Thyroid gland (tissue), 4 donors: ENCODE measurements at places on chromosomes 3 and 15. TPM values are rescaled to one million over a fixed set of nuclear protein-coding genes. Genes with fewer than 3 reads are reported as not detected.

DUOXA2 gene
- total RNA-seq = 32.5 TPM

GASK1A gene
- 9.1 TPM for total RNA-seq

FAM43A gene
- total RNA-seq = 16.8 TPM

FBXO40 gene
- total RNA-seq = not detected

LOXL1 gene
- 13.8 TPM for total RNA-seq

CTXN2 gene
- not detected for total RNA-seq

SPTBN5 gene
- 2.5 TPM for total RNA-seq

TPRG1 gene
- 9.2 TPM for total RNA-seq

HIGD2B gene
- not detected for total RNA-seq

EIF1B gene
- total RNA-seq = 27.2 TPM

INKA1 gene
- 3.1 TPM for total RNA-seq

DLL4 gene
- 6.8 TPM for total RNA-seq

PRICKLE2 gene
- 28.8 TPM for total RNA-seq

GRCh38 chr3:188916934-188917401, 254.8 kb upstream of the TPRG1 start:
- H3K4me1 ChIP-seq = no peaks in the 10 kb centered on the region
- H3K27me3 ChIP-seq = no peaks in the 10 kb centered on the region
- H3K4me3 ChIP-seq = no peak overlapping the region
- no peak for DNase-seq
- no peak overlapping the region for H3K27ac ChIP-seq

- no peak overlapping the region for H3K27ac ChIP-seq
- no peak overlapping the region for H3K4me3 ChIP-seq
- H3K36me3 ChIP-seq = no peaks in the 10 kb centered on the region
- no peaks in the 10 kb centered on the region for H3K27me3 ChIP-seq
- DNase-seq = no peak
These were observed 28.9 kb upstream of the RASGRP1 start for GRCh38 chr15:38593524-38593923.

GRCh38 chr3:128468791-128469527, 2.3 kb upstream of the DNAJB8 start:
- H3K36me3 ChIP-seq = no peaks in the 10 kb centered on the region
- H3K4me1 ChIP-seq = no peaks in the 10 kb centered on the region
- no peak overlapping the region for H3K4me3 ChIP-seq
- DNase-seq = no peak
- H3K27ac ChIP-seq = no peak overlapping the region

DNA sequence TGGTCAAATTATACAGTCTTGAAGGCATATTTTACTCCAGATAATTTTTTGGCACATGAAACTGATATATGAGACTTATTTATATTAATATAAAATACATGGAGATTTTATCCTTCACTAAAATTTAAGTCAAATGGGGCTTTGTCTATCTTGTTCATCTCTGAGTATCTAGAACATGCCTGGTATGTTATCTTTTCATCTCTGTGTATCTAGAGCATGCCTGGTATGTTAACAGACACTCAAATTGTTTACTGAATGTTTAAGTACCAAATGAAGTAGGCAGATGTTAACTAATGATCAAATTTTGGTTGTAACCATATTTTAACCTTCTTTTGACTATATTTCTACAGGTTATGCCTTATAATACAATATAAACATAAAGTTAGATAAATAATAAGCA, 7.7 kb downstream of the GTF2A2 start:
- H3K4me3 ChIP-seq = no peak overlapping the region
- no peaks in the 10 kb centered on the region for H3K4me1 ChIP-seq
- no peaks in the 10 kb centered on the region for H3K27me3 ChIP-seq
- peaks cover 14% of the 10 kb centered on the region for H3K36me3 ChIP-seq
- H3K27ac ChIP-seq = no peak overlapping the region

- H3K27ac ChIP-seq = no peak overlapping the region
- no peaks in the 10 kb centered on the region for H3K27me3 ChIP-seq
- no peak overlapping the region for H3K4me3 ChIP-seq
- no peaks in the 10 kb centered on the region for H3K4me1 ChIP-seq
These were observed 28.7 kb upstream of the COL6A6 start for GRCh38 chr3:130488288-130488687.

- H3K4me3 ChIP-seq = peak overlapping the region; percentile 78
- H3K27me3 ChIP-seq = no peaks in the 10 kb centered on the region
- H3K27ac ChIP-seq = peak overlapping the region; percentile 12
- peaks cover 22% of the 10 kb centered on the region for H3K4me1 ChIP-seq
- peak; percentile 33 for DNase-seq
These were observed 504 bp downstream of the ABHD2 start for GRCh38 chr15:89088605-89089315.

DNA sequence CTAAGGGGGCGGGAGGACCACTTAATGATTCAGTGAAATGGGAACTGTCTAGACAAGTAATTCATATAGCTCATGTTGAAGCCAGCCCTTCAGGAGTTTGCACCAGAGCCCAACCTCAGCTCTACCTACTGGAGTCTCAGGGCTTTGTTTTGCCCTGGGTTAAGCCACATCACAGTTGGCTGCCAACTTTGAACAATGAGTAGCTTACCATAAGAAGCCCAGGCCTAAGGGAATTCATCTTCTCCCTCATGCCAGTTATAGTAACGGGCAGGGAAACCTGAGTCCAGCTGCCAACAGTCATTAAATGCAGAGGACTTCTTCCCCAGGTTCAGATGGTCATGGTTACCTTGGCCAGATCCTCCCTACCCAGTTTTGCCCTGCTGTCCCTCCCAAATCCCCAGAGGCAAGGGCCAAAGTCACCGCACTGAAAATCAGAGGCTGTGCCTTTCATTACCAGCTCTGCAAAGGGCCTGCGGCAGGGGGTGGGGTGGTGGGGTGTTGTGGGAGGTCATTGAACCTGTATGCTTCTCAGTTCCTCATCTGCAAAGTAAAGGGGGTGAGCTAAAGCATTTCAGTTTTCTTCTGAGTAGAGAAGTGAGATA, 302.2 kb upstream of the NR2E3 start:
- H3K27ac ChIP-seq = no peak overlapping the region
- H3K4me3 ChIP-seq = no peak overlapping the region
- H3K36me3 ChIP-seq = no peaks in the 10 kb centered on the region

GRCh38 chr15:61205346-61205921, 23.7 kb downstream of the RORA start:
- peaks cover 18% of the 10 kb centered on the region for H3K4me1 ChIP-seq
- H3K4me3 ChIP-seq = no peak overlapping the region
- peak; percentile 44 for DNase-seq
- no peaks in the 10 kb centered on the region for H3K27me3 ChIP-seq
- H3K36me3 ChIP-seq = no peaks in the 10 kb centered on the region
- H3K27ac ChIP-seq = peak overlapping the region; percentile 38

DNA sequence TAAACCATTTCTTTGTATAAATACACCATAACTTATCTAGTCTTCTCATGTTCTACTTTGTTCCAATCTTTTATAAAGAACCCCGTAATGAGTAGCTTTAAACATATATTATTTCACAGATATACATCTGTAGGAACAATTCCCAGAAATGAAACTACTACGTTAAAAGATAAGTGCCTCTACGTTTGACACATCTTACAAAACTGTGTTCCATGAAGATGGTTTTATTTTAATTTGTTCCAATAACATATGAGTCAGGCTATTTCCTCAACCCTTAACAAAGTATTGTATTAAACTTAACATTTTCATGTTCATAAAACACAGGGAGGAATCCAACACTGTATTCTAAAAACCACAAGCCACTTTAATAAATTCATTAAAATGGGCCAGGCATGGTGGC, 52.9 kb downstream of the TRPM7 start:
- peaks cover 33% of the 10 kb centered on the region for H3K36me3 ChIP-seq
- H3K27me3 ChIP-seq = no peaks in the 10 kb centered on the region
- no peak overlapping the region for H3K4me3 ChIP-seq
- DNase-seq = no peak

- no peak overlapping the region for H3K27ac ChIP-seq
- H3K4me3 ChIP-seq = no peak overlapping the region
- H3K36me3 ChIP-seq = no peaks in the 10 kb centered on the region
- no peak for DNase-seq
- no peaks in the 10 kb centered on the region for H3K4me1 ChIP-seq
- H3K27me3 ChIP-seq = no peaks in the 10 kb centered on the region
These were observed 21.3 kb upstream of the RFTN1 start for GRCh38 chr3:16534640-16535262.

DNA sequence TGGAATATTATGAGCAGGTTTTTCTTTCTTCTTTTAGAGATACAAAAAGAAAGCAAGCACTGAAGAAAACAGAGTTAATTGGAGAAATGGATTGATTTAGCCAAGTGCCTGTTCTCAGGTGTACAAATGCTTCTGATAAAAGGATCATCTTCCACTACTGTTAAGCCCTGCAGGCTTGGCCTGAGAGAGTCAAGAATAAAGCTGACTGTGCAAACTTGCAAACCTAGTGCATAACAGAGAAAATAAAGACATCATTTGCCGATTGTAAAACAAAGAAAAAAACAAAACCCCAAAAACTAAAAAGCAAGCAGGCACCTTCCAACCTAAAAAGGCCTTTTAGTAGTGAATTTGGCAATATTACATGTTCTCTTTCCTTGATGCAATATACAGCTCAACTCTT, 78.0 kb upstream of the CCDC80 start:
- H3K4me1 ChIP-seq = no peaks in the 10 kb centered on the region
- no peak overlapping the region for H3K27ac ChIP-seq
- H3K27me3 ChIP-seq = no peaks in the 10 kb centered on the region

DNA sequence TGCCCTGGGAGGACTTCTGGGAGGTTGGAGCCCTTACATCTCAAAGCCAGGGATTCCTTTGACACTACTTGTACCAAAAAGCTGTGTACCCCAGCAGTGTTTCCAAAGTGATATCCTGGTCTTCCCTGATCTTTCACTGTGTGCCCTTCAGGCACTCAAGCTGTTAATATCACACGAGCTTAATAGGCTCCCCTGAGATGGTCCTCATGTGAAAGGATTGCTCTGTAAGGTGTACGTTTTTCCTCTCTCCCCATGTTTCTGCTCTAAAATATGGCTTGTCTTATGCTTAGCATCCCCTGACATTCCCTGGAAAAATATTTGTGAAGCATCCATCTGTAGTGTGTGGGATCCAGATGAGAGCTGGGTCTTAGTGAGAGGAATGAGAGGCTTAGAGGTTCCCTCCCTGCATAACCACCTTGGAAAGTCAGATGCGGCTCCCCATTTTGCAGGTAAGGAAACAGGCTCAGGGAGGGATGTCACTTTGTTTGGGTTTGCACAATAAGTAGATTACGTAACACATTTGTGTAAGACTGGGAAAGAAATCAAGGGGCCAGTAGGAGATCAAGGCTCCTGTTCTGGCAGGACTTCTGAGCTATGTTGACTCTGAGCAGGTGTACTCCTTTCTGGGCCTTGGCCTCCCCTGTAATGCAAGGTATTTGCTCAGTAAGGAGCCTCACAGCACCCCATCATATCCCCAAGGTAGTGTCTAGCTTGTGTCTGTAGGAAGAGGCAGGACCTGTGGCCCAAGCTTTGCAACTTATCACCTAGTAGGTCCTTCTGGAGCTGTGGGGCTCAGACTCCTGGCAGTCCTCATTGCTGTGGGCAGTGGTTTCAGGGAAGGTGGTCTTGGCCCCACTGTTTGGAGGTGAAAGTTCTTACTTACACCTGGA, 667 bp upstream of the ACOX2 start:
- peak; percentile 16 for DNase-seq
- H3K4me1 ChIP-seq = peaks cover 41% of the 10 kb centered on the region
- H3K4me3 ChIP-seq = no peak overlapping the region
- H3K27me3 ChIP-seq = no peaks in the 10 kb centered on the region
- H3K27ac ChIP-seq = peak overlapping the region; percentile 24

DNA sequence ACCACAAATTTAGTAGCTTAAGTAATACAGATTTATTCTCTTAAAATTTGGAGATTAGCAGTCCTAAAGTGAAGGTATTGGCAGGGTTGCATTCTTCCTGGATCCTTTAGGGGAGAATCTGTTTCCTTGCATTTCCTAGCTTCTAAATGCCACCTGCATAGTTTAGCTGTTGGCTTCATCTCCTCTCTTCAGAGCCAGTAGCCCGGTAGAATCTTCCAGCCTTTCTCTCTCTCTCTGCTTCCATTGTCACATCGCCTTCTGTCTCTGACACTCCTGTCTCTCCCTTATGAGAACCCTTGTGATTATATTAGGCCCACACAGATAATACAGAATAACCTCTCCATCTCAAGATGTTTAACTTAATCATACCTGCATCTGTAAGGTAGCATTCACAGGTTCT, 21.4 kb downstream of the FAM98B start:
- no peaks in the 10 kb centered on the region for H3K4me1 ChIP-seq
- no peaks in the 10 kb centered on the region for H3K27me3 ChIP-seq
- no peak overlapping the region for H3K27ac ChIP-seq
- no peak for DNase-seq

DNA sequence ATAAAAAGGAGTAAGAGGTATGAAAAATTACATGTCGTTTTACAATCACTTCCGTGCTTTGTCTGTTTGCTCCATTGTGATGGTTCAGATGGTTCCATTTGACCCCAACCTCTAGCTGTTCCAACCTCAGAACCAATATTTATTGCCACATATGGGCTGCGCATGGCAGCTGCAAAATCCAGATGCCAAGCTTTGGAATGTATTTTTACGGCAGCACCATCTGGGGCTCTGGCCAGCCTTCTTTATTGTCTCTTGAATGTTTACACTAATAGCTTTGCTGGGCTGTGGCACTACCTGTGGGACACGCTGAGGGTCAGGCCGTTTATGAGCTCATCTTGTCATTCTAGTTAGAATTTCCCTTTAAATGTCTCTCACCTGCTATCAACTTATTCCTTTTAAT, 219.8 kb downstream of the ROBO2 start:
- no peak overlapping the region for H3K4me3 ChIP-seq
- H3K27me3 ChIP-seq = no peaks in the 10 kb centered on the region
- H3K4me1 ChIP-seq = no peaks in the 10 kb centered on the region
- H3K27ac ChIP-seq = no peak overlapping the region

DNA sequence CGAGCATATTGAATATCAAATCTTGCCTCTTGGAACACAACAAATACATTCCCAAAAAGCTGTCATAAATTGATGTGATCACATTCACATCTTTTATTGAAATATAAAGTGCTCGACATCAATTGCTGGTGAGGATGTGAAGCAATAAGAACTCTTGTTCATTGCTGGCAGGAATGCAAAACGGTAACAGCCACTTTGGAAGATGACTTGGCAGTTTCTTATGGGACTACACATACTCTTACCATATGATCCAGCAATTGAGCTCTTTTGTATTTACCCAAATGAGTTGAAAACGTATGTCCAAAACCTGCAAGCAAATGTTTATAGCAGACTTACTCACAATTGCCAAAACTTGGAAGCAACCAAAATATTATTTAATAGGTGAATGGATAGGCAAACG, 234.9 kb downstream of the CACNA2D3 start:
- peak; percentile 5 for DNase-seq
- H3K36me3 ChIP-seq = no peaks in the 10 kb centered on the region
- no peak overlapping the region for H3K27ac ChIP-seq
- H3K27me3 ChIP-seq = no peaks in the 10 kb centered on the region
- peaks cover 64% of the 10 kb centered on the region for H3K4me1 ChIP-seq
- no peak overlapping the region for H3K4me3 ChIP-seq

GRCh38 chr3:30493911-30494311, 112.5 kb upstream of the TGFBR2 start:
- H3K4me1 ChIP-seq = peaks cover 4% of the 10 kb centered on the region
- DNase-seq = no peak
- H3K27me3 ChIP-seq = no peaks in the 10 kb centered on the region
